CD4-positive, alpha-beta memory T cell (primary cell): ENCODE measurements at places on chromosomes 5 and 9.

DNA sequence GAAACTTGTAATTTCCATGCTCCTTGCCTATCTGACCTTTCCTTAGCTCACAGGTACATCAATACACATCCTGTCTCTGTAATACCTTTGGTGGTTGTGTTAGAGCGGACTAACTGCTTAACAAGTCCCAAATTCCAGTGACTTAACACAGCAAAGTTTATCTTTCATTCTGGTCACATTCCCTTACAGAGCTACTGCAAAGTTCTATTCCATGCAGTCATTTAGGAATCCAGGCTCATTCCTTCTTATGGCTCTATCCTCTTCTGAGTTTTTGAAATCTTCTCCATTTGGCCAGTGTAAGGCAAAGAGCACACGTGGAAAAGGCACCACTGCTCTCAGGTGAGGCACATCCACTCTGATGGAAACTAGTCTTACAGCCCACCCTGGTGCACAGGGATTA, 238.6 kb upstream of the ANKRD55 start:
- DNase-seq = no peak

GRCh38 chr5:113435575-113435974, 786 bp upstream of the TSSK1B start:
- no peak for DNase-seq

DNA sequence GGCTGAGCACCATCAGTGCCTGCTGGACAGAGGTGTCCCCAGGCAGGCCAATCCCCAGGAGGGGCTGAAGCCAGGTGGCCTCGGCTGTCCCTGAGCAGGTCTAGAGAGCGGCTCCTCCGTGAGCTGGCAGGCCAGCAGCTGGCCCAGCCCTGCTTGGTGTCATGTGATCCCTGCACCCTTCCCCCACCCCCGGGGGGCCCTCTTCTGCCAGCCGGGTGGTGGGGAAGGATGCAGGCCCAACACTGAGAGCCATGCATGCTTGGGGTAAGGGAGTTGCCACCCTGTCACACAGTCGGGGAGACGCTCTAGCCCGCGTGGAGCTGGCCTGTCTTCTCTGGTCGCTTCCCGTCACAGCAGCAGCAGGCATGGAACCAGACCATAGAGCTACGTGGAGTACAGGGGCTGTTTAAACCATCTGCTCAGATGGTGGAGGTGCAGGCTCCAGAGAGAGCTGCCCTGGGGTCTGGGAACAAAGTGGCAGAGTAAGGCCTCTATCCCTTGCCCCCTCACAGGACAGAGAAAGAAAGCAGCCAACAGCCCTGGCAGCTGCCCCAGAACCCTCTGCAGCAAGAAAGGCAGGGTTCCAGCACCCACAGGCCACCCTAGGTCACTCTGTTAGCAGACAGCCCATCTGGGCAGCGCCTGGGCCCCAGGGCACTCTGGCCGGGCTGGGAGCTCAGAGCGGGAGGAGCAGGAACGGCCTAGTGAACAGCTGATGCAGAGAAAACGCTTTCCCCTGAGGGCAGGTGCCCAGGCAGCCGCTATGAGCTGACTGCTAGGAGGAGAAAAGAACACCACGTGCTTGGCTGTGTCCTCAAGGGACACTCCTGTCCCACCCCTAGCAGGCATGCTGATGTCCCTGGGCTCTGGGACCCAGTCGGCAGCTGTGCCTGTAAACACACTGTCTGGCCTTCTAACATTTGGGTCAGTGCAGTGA, 6.8 kb downstream of the RALGDS start:
- DNase-seq = no peak

DNA sequence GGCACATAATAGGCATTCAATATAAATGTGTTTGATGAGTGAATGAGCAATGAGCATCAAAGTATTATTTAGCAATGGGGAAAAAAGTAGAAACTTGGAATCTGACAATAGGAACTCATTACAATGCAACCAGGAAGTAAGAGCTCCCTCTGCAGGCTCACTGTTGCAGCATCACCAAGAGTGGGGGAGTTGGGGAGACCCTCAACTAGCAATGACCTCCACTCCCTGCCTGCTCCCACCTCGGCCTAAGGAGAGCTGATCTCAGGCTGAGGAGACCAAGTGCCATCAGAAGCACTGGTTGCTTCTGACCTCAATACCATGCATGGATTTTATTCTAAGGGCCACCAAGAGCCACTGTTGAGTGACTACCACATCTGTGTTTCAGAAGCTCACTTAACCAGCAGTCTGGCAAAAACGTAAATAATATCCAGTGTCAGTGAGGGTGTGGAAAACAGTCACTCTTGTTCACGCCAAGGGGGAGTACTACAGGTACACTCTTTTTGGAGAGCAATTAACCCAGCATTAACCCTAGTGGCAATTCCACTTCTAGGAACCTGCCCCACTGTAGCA, 8.0 kb downstream of the VDAC1 start:
- peak; percentile 22 for DNase-seq

DNA sequence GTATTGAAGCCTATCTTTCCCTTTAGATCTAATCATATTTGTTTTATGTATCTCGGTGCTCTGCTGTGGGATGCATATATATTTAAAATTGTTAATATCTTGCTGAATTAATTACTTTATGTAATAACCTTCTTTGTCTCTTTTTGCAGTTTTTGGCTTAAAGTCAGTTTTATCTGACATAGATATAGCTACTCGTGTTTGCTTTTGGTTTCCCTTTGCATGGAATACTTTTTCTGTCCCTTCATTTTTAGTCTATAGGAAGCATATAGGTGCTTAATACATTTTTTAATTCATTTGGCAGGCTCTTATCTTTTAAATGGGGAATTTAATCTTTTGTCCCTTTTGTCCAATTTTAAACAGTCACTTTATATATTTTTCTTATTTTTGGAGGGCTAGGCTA, 360.6 kb upstream of the PRR16 start:
- no peak for DNase-seq

DNA sequence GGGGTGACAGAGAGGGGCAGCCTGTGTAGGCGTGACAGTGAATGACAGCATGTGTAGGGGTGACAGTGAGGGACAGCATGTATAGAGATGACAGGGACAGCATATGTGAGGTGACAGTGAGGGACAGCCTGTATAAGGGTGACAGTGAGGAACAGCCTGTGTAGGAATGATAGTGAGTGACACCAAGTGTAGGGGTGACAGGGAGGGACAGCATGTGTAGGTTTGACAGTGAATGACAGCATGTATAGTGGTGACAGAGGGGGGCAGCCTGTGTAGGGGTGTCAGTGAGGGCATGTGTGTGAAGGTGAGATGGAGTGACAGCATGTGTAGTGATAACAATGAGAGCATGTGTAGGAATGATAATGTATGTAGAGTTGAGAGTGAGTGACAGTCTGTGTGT, 8.7 kb upstream of the GAPT start:
- DNase-seq = no peak

DNA sequence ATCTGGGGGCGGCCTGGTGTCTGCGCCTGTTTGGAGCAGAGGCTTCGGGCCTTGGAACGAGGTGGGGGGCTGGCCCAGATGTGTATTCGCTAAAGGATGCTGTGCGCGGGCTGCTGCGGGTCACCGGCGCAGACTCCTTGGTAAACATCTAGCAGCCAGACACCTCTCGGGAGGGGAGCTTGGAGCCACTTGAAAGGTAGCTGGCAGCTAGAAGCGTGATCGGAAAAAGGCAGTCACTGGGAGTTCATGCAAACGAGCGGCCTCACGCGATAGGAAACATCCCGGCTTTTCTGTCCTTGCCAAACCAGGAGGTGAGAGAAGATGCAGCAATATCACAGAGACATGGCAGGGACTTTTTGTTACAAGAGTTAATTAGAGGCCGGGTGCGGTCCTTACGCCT, 8.1 kb downstream of the LAMC3 start:
- no peak for DNase-seq

DNA sequence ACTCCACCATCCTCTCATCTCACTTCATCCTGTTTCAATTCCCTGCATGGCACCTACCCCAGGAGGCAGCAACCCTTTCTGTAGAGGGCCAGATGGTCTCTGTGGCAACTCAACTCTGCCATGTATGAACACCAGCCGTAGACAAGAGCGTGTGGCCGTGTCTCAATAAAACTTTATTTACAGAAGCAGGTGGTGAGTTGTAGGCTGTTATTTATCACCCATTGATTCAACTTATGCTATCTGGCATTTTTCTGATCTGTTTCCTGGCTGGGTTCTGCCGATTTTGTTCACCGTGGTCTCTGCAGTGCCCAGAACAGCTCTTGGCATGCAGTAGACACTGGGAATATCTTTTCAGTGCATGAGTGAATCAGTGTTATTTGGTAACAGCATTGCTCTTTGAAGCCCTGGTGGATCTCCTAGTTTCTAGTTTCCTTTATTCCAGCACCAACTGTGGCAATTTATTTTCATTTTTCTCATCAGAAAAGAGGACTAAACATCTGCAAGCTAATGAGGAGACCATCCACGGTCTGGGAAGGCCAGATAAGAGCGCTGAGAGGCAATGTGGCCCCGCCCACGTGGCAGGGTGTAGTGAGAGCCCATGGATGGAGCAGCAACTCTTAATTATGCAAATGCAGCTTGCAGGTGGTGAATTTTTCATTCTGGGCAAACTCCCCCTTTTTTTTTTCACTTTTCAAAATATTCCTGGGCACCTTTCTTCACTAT, 77.9 kb downstream of the CTSL start:
- DNase-seq = no peak

- DNase-seq = no peak
Observed at GRCh38 chr9:36543916-36544315, 28.8 kb upstream of the MELK start.

GRCh38 chr9:136558373-136558772, 12.5 kb upstream of the NOTCH1 start:
- DNase-seq = no peak
